ENCODE measurements at places on chromosomes 13 and 19.

DNA sequence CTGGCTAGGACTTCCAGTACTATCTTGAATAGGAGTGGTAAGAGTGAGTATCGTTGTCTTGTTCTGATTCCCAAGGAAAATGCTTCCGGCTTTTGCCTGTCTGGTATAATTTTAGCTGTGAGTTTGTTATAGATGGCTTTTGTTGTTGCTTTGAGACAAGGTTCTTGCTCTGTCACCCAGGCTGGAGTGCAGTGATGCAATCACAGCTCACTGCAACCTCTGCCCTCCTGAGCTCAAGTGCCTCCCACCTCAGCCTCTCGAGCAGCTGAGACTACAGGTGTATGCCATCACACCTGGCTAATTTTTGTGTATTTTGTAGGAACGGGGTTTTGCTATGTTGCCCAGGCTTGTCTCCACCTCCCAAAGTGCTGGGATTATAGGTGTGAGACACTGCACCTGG, 6.1 kb upstream of the ZNF543 start:
- no peak for DNase-seq

DNA sequence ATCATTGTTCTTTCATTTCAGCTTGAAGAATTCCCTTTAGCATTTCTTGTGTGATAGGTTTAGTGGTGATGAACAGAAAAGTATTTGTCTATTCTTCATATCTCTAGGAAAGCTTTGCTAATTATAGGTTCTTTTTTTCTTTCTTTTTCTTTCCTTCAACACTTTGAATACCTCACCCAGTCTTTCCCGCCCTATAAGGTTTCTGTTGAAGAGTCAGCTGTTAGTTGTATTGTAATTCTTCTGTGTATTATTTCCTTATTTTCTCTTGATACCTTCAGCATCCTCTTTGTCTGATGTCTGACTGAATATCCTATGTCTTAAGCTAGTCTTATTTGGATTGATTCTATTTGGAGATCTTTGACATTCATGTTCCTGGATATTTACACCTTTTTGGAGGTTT, 1989.4 kb downstream of the PCDH9 start:
- no peak for DNase-seq

DNA sequence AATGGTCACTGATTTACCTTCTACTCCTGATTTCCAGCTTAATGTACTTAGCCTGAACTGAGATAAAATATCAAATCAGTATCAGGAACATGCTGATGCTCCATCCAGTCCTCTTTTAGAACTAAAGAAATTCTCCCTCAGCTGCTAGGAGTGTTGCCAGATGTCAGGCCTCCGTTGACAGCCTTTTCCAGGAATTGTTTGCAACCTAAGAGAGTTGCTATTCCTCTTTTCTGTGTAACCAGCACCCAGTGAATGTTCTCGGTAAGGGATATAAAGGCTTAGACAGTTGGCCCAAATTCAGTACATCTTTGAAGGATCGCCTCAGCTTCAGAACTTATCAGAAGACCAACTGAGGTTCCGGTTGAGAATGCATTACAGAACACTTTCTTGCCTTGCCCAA, 559.0 kb downstream of the PCDH17 start:
- DNase-seq, result no peak

GRCh38 chr13:39676315-39676876, 20.9 kb downstream of the COG6 start:
- DNase-seq, result no peak

GRCh38 chr13:41463838-41464602, 6.7 kb downstream of the RGCC start:
- DNase-seq, result peak; percentile 60

- no peak for DNase-seq
These were observed 9.5 kb downstream of the LGALS7 start for GRCh38 chr19:38763795-38764220.

- no peak for DNase-seq
These were observed 2.1 kb downstream of the EFNB2 start for GRCh38 chr13:106533101-106533942.

- DNase-seq, result peak; percentile 37
These were observed 758 bp upstream of the CACNG7 start for GRCh38 chr19:53908106-53908934.

All from T-helper 2 cell treated with Interferon-gamma antibody and Interleukin-4, amounts not matched to agents 5 μg/mL and 100 μg/mL, for 36 hours (primary cell).